ENCODE measurements at places on chromosomes 7 and 10. TPM values are rescaled to one million over a fixed set of nuclear protein-coding genes. Genes with fewer than 3 reads are reported as not detected.

Gene CPA4
- total RNA-seq: 24.3 TPM

Gene PAX4
- not detected for total RNA-seq

Gene POLR2J2
- 1.7 TPM for total RNA-seq

Gene TPST1
- 69.1 TPM for total RNA-seq

Gene SPRN
- total RNA-seq: 0.38 TPM

Gene ERVW-1
- total RNA-seq: not detected

Measured in regular cardiac myocyte (primary cell).